ENCODE measurements at places on chromosomes 16 and 17.

GRCh38 chr17:6508519-6509030 lies 47.8 kb downstream of the PITPNM3 start:
- DNase-seq = no peak

- no peak for DNase-seq
Observed at GRCh38 chr17:72754513-72754912, 338.0 kb downstream of the SLC39A11 start.

DNA sequence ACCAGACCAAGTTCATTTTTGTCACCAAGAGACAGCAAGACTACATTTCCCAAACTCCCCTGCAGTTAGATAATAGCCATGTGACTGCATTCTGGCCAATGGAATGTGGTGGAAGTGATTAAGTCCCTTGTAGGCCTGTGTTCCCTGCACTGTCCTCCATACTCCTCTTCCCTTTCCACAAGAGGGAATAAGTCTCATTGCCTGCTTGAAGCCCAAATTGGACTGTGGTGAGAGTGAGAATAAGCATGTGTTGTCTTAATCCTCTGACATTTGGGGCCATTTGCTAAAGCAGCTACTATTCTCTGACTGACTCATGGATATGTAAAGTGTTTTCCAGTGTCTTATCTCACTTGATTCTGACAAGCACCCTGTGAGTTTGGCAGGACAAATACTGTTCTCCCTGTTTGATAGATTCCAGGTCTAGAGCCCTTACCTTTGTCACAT lies 20.7 kb downstream of the PIK3R6 start:
- DNase-seq = peak; percentile 46

DNA sequence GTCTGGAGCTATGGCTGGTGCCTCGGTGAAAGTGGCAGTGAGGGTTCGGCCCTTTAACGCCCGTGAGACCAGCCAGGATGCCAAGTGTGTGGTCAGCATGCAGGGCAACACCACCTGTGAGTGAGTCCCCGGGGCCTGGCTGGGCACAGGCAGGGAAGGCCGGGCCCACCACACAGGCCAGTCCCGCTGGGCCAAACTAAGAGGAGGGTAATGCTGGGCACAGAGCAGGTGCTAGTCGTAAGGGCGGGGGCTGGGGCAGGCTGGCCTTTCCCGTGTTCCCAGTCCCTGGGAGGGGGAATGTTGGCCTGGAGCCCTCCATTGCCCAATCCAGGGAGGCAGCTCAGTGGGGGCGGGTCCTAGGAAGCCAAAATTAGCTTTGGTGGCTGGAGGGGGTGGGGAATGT lies 2.5 kb downstream of the KIF1C start:
- no peak for DNase-seq

GRCh38 chr16:64532691-64533090 lies 589.2 kb downstream of the CDH11 start:
- no peak for DNase-seq

DNA sequence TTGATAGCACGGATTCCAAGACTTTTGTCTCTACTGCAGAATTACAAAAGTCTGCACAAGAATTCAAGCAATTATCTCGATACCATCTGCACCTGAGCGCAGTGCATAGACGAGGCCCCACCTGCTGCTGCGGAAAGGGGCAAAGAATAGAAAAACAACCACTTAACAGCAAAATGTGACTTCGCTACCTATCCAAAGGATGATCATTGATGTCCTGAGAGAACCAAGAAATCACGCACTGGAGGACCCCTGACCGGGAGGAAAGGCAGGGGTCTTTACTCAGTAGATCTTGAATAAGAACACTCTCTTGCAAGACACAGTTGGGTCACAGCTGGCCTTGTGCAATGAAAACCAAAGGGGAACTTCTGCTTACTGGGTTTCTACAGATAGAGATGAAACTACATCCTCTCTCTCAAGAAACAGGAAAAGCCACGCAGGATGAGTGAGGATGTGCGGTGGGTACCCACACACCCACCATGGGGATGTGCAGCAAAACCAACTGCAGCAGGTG lies 147.4 kb upstream of the RPH3AL start:
- peak; percentile 35 for DNase-seq

- no peak for DNase-seq
Observed at GRCh38 chr16:48611329-48612137, 1.6 kb upstream of the N4BP1 start.

- DNase-seq = no peak
Observed at GRCh38 chr16:64749346-64749745, 372.5 kb downstream of the CDH11 start.

GRCh38 chr16:30748634-30749445 lies 615 bp downstream of the PHKG2 start:
- DNase-seq = no peak

Data from pons (tissue), 1 donor.